ENCODE measurements at places on chromosomes 5 and 9.

DNA sequence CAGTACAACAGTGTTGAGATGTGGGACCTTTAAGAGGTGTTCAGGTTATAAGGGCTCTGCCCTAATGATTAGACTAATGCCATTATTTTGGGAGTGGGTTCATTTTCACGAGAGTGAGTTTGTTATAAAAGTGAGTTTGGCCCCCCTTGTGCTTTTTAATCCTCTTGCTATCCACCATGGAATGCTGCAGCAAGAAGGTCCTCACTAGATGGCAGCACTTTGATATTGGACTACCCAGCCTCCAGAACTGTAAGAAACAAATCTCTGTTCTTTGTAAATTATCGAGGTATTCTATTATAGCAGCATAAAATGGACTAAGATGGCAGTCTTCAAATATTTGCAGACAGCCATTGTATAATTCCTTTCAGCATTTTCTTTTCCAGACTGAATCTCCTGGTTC lies 212.4 kb downstream of the LRRC70 start:
- no peak for DNase-seq

DNA sequence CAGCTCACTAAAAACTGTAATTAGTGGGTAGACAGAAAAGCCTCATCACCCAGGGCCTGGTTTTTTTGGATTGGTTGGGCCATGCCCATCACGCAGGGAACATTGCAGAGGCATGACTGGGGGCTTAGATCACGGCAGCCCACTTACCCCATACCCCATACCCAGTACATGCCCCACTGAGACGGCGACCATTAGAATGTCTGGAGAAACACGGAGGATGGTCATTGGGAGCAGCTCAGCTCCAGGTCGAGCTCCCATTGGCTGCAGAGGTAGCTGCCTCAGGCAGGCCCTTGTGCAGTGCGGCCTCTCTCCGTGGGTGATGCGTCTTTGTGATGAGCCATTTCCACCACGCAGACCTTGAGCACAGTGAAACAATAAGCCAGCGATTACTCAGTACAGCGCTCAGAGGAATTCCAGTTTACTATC lies 204.0 kb downstream of the GADD45G start:
- no peak for DNase-seq

DNA sequence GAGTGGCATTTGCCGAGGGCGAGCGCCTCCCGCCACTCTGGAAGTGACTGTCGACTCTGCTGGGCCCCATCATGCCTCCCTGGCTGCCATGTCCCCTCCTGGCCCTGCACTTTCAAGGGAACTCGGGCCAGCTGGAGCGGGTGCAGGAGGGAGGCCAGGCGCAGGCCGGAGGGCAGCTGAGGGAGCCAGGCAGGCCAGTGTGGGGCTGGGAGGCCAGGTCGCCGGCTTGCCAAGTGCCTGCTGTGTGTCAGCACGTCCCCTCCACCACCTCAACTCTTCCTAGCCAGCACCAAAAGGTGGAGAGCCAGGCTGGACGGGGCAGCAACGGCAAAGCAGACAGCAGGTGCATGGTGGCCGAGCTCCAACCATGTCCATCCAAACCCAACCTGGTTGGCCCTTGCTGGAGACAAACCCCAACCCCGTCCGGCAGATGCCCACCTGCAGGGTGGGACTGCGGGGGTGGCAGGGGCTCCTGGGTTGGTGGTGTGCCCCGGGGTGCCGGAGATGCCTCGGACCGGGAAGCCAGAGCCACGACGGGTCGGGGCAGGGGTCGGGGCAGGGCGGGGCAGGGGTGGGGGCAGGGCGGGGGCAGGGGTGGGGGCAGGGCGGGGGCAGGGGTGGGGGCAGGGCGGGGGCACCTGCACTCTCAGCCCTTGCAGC lies 36.5 kb upstream of the EGFL7 start:
- DNase-seq: no peak

DNA sequence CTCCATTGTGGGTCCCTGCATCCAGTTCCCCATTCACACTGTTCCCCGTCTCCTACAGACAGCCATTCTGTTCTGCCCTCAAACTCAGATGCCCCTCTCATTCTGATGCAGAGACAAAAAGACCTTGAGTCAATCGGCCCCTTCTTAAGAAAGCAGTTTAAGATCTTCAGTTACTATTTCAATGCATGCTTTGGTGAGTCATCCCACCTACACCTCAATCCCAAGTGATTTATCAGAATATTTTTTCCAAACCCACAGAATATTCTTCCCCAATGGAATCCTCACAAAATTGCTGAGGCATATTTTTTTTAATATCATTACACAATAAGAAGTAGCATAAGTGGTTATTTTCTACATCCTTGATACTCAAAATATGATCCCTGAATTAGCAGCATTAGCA lies 92.4 kb upstream of the SLC1A1 start:
- no peak for DNase-seq

DNA sequence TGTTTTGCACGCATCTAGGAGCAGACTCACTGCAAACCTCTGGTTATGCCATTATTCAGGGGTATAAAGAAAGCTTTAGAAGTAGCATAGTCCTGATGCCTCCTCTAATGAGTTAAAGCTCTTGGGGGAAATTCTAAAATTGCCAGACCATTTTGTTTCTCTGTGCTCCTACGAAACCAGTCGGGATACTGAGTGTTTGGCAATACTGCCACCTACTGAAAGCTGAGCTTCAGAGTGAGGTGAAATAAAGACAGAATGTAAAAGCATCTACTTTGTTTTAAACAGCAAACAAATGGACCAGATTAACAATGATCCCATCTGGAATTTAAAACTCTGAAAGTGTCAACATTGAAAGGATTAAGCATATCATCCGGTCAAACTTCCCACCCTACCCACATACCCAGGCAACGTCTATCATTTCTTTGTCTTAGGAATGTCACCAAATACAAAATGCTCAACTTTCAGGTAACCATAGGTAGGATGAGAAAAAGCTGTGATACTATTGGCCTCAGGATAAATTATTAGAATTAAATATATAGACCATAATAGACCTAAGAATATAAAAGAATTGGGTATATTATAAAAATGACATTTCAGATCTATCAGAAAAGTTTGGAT lies 77.8 kb upstream of the SHISAL2B start:
- DNase-seq: peak; percentile 52

DNA sequence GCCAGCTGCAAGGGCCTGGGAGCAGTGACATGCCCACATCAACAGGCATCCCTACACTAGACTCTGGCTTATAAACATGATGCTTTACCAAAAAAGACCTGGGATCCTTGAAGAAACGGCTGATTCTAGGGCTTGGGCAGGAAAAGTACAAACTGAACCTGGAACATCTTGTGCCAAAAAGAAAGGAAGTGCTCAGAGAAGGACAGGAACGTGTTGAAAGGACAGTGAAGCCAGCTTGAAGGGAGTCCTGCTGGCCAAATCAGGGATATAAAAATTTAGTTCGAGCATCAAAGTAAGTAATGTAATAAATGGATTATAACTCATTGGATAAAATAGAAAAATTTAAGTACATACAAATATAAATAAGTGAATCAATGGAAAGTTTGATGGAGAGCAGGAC lies 58.1 kb downstream of the ALDH7A1 start:
- DNase-seq: no peak

GRCh38 chr5:74311961-74312360 lies 328.6 kb downstream of the ENC1 start:
- no peak for DNase-seq

DNA sequence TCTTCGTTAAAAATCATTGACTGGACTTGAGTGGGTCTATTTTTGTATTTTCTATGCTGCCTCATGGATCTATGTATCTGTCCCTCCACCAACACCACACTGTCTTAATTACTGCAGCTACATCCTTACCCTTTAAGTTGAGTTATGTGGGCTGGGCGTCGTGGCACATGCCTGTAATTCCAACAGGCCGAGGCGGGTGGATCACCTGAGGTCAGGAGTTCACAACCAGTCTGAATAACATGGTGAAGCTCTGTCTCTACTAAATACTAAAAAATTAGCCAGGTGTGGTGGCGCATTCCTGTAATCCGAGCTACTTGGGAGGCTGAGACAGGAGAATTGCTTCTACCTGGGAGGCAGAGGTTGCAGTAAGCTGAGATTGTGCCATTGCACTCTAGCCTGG lies 48.2 kb downstream of the XRCC4 start:
- no peak for DNase-seq

DNA sequence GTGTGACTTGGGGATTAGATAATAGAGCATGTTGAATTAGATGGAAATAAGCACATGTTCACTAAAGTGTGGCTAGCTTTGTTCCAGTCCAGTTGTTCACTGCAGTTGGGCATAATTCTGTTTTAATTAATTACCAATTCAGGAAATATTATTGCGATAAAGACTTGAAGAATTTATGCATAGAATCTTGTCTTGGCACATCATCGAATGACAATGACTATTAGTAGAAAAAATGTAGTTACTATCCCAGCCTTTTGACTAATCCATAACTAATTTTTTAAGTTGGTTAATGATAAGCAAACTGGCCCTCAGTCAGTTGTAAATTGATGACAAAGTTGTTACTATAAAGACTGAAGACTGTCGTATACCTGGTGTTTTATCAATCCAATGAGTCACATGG lies 10.5 kb downstream of the LNPEP start:
- DNase-seq: no peak

DNA sequence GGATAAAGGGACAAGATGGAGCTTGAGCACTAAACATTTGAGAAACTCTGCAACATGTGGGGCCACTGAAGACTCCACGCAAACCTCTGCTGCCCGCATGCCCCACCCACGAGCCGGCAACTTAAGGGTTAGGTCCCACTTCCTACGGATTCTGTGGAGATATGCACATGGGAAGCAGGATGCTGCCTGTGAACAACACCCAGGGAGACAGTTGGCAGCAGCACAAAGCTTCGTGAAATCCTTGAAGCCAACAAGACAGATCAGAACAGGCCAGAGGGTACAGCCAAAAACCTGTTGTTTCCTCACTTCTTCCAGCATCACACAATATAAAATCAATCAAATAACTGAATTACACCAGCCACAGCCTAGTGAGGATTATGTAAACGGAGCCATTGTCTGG lies 270.4 kb downstream of the ENC1 start:
- no peak for DNase-seq

DNA sequence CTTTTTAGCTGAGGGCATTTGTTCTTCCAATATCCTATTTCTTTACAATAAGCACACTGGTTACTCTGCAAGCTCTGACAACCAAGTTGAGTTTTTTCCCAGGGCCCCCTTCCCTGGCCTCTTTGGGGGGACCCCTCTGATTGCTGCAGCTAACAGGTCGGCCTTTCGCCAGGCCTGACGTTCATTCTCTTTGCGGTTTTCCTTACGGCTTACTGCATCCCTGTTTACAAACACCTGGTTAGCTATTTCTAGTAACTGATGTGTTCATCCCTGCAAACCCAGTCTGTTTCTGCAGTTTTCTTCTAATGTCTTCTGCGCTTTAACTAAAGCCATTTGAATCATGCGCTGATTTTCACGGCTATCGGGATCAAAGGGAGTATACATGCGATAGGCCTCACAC lies 37.5 kb upstream of the PPP1R26 start:
- no peak for DNase-seq

DNA sequence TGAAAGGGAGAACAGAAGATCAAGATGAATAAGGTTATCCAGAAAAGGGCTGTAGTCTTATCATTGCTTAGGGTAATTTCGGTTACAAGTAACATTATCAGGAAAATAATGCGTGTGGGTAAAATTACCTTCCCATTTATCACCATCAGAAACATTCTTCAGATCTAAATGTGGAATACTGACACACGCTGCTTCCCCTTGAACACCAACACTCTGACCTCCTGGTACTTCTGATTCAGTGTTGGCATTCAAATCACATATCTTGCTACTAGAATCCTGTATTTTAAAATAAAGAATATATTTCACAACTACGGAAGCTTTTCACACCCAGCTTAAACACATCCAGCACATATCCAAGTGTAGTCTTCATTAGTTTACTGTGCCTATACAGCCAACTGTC lies 70.2 kb downstream of the PKD2L2 start:
- no peak for DNase-seq

DNA sequence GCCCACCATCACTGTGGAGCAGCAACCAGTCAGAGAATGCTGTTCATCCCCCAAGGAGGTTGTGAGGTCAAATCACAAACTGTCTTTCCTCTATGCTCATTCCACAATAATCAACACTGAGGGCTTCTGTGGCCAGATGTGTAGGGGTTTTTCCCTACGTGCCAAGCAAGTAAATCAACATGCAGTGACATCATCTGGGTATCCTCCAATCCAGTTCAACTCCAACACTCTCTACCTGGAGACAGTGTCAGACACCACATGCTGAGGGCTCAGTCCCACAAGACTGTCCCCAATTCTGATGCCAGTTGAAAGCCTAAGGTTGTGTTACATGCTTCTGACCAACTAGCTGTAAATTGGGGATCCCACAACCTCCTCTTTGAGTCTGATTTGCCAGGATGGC lies 57.3 kb upstream of the DMRT1 start:
- no peak for DNase-seq

- DNase-seq: no peak
These were observed 235.6 kb upstream of the TUSC1 start for GRCh38 chr9:25913806-25914205.

DNA sequence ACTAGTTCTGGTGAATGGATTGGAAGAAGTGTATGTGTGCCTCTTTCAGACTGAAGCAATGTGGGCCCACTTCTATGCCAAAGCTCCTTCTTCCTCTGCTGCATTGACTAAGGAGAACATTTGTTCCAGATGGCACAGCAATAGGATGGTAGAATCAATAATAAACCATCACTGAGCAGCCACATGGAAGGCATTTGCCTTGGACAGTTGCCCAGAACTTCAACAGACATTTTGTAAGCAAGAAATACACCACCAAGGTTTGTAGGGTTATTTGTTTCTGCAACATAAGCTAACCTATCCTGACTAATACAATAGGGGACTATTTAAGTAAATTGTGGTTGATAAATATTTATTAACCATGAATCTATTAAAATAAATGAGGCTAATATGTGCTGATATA lies 37.7 kb upstream of the CSNK1G3 start:
- DNase-seq: no peak

- DNase-seq: no peak
These were observed 53.5 kb upstream of the GARNL3 start for GRCh38 chr9:127210851-127211730.

- peak; percentile 51 for DNase-seq
These were observed 58.5 kb upstream of the TJP2 start for GRCh38 chr9:69115621-69116020.

DNA sequence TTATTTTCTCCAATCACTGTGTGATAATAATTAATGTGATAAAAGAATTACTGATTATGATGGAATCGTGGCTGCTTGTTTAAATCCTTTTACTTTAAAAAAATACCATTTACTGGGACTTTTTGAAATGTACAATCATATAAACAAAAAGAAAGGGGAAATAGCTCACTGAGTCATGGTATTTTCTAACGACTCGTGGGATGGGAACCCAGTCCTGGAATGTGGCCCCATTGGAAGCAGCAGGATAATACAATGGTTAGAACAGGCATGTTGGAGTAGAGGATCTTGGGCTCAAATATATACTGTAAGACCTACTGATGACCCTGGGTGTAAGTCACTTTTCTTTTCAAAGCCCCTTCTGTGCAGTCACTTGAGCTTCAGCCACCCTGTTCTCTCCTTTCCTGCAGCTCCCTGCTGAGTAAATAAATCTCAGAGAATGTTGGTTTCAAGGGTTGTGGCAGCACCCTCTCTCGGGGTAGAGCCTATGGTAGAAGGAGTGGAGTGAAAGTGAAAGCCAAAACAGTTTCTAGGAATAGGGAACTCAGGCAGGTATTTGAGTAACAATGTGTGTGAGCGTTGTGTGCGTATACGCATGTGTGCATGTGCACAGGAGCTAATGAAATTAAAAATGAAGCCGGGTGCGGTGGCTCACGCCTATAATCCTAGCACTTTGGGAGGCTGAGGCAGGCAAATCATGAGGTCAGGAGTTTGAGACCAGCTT lies 40.8 kb upstream of the LARP1 start:
- DNase-seq: peak; percentile 64
